ENCODE measurements at places on chromosomes 11 and 22. TPM values are rescaled to one million over a fixed set of nuclear protein-coding genes. Genes with fewer than 3 reads are reported as not detected.

MYO7A gene
- polyA plus RNA-seq: 12.6 TPM

MCAT gene
- polyA plus RNA-seq: 18.3 TPM

KLHL22 gene
- 20.5 TPM for polyA plus RNA-seq

ARFIP2 gene
- 94.9 TPM for polyA plus RNA-seq

CBLIF gene
- 45.2 TPM for polyA plus RNA-seq

RHOG gene
- polyA plus RNA-seq: 36.9 TPM

FXYD2 gene
- polyA plus RNA-seq: 93.8 TPM

MS4A3 gene
- not detected for polyA plus RNA-seq

CDC42BPG gene
- 3.1 TPM for polyA plus RNA-seq

ANKK1 gene
- not detected for polyA plus RNA-seq

DNAJB13 gene
- not detected for polyA plus RNA-seq

TRPC6 gene
- polyA plus RNA-seq: 0.61 TPM

EFCAB6 gene
- polyA plus RNA-seq: 0.59 TPM

NPAS4 gene
- 0.31 TPM for polyA plus RNA-seq

MMP27 gene
- polyA plus RNA-seq: not detected

ALG8 gene
- 74.3 TPM for polyA plus RNA-seq

SCGB1A1 gene
- polyA plus RNA-seq: not detected

AQP11 gene
- polyA plus RNA-seq: 9.3 TPM

OR4C45 gene
- polyA plus RNA-seq: not detected
